ENCODE measurements at places on chromosomes 7 and 10.
A peak's percentile ranks its signal among the peaks of the same experiment; 100 is the strongest.

GRCh38 chr10:120782336-120782735 lies 68.8 kb upstream of the WDR11 start:
- DNase-seq = no peak

- DNase-seq = no peak
Observed at GRCh38 chr7:21869785-21870402, 75.8 kb downstream of the CDCA7L start.

DNA sequence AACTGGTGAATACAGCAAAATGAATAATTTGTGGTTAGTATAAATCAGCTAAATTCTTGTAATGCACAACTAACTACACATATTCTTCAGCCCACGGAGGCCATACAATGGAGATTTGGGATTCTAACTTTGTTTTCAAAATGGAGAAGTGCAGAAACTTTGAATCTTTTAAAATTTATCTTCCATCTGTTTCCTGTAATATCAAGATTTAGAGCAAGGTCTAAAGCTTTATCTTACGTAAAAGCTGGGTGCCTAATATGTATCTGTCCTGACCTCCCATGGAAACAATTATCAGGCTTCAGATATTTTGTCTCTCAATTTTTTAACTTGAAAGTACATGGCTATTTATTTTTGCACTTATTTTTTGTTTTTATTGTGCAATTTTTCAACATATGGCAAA lies 5.0 kb upstream of the AHR start:
- no peak for DNase-seq

DNA sequence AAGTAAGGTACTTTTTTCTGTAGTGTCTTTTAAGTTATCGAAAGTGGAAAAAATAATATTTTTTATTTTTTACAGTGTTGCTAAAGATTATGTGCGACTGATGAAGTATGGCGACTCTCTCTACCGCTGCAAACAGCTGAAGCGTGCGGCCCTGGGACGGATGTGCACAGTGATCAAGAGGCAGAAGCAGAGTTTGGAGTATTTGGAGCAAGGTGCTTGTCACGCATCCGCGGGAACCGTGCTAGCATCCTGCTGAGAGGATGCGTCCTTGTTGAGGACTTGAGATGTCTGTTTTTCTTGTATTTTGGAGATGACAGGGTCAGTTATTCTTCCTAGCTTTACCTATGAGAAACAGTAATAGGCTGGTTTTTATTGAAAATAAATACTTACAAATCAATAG lies 7.8 kb downstream of the GTPBP4 start:
- DNase-seq = peak; percentile 53

- no peak for DNase-seq
Observed at GRCh38 chr10:112424651-112425050, 22.1 kb downstream of the ZDHHC6 start.

DNA sequence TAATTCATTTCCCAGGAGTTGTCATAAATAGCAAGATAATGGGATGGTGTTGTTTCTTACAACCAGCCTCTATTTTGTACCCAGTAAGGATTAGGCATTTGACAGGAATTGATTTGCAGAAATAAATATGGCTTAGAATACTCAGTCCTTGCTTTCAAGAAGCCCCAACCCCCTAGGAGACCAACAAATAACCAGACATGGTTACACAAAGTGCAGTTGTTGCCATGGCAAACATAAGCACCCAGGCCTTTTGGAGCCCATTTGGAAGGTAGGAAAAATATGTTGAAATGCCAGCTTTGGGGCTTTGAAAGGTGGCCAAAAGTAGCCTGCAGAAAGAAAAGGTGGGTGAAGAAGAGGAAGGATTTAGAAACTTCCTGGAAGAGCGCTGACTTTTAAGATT lies 397.5 kb downstream of the CDC14C start:
- no peak for DNase-seq

- DNase-seq = no peak
Observed at GRCh38 chr7:69654381-69654780, 56.1 kb downstream of the AUTS2 start.

DNA sequence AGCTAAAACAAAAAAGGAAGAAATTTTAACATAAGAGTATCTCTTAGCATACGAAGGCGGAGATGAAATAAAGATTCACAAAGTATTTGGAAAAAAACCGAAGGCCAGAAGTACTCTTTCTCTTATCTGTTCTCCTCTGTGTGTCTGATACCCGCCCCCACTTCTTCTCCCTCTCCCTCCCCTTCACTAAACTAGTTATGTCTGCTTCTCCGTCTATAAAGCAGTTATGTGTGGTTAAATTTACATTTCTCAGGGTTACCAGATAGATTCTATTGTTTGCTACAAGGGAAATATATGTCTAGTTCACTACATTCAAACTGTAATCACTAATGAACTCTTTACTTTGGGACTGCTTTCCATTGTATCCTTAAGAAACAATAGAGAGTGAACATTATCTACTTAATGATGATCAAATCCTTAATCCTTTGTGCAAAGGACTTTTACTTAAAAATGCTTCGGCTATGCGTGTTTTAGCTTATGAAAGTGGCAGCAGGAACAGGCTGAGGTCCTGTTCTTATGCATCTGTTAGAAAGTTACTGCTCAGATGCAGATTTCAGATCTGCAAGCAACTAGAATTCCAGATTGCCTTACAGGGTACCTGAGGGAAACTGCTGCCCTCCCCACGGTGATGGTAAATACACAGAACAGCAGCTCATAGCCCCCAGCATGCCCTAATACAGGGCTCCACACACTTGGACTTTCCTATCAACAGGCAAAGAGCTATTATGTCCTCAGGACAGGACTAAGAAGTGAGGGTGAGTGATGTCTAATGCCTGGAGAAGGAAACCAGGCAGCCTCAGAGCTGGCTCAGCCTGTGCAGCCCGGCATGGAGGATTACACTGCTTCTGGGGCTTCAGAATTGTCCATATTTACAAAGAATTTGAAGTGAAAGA lies 273.3 kb downstream of the FZD1 start:
- DNase-seq = no peak

- DNase-seq = no peak
Observed at GRCh38 chr10:114698271-114699061, 40.4 kb upstream of the ABLIM1 start.

GRCh38 chr10:132647424-132647823 lies 109.8 kb downstream of the INPP5A start:
- peak; percentile 19 for DNase-seq

GRCh38 chr7:90825779-90826178 lies 229.7 kb downstream of the CDK14 start:
- DNase-seq = no peak

- no peak for DNase-seq
Observed at GRCh38 chr7:46681865-46682503, 760.9 kb upstream of the IGFBP3 start.

DNA sequence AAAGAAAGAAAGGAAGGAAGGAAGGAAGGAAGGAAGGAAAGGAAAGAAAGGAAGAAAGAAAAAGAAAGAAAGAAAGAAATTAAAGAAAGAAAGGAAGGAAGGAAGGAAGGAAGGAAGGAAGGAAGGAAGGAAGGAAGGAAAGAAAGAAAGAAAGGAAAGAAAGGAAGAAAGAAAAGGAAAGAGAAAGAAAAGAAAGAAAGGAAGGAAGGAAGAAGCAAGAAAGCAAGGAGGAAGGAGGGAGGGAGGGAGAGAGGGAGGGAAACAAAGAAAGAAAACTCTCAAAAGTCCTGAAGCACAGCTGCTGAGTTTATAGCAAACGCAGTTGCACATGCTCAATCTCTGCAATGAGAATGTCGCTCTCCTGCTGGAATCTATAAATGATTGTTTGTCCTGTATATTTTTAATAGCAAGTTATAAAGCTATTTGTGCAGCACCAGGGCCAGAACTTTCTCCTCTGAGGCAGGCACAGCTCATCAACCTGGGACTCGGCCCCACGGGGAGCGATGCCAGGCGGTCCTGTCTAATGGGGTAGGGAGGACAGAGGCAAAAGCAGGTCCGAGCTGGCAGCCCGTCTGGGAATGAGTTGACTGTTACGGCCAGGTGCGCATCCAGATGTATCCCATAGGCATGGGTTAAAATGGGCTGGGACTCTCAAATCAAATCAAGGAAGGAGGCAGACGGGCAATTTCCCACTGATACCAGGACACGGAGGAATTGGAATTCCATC lies 118.0 kb upstream of the PFKP start:
- no peak for DNase-seq

GRCh38 chr10:128042131-128042610 lies 84.1 kb downstream of the MKI67 start:
- DNase-seq = no peak

DNA sequence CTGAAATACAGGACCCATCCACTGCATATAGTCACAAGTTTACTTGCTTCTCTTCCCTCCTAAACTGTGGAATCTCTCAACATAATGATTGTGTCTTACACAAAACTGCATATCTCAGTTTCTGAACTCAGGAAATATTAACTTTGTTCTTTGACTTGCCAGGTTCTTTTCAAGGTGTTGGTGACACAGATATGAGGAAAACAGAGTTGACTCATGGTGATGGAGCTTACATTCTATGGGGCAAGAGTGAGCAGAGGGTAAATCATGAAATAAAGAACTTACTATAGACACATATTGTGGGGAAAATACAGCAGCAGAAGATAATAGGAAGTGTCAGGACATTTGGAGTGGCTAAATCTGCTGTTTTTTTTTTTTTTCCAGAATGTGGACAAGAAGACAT lies 72.5 kb upstream of the IGFBP3 start:
- no peak for DNase-seq

DNA sequence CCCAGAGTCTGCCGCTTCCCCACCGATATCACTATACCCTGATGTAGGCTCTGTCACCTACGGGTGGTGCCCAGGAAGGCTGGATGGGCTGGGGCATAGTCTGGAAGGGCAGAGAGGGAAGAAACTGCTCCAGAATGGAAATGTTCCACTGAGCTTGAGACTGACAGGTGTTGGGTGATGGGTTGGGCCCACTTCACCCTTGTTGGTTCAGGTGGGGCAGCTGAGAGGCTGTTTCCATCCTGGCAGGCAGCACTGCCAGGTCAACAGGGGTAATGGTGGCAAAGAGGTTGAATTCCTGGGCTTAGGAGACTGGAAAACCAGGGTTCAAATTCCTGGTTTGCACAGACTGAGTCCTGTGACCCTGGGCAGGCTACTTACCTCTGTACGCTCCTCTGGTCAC lies 28.5 kb upstream of the FRAT2 start:
- no peak for DNase-seq

GRCh38 chr7:497946-498655 lies 21.5 kb downstream of the PDGFA start:
- no peak for DNase-seq

GRCh38 chr7:140610204-140611165 lies 30.1 kb downstream of the DENND2A start:
- DNase-seq = no peak

DNA sequence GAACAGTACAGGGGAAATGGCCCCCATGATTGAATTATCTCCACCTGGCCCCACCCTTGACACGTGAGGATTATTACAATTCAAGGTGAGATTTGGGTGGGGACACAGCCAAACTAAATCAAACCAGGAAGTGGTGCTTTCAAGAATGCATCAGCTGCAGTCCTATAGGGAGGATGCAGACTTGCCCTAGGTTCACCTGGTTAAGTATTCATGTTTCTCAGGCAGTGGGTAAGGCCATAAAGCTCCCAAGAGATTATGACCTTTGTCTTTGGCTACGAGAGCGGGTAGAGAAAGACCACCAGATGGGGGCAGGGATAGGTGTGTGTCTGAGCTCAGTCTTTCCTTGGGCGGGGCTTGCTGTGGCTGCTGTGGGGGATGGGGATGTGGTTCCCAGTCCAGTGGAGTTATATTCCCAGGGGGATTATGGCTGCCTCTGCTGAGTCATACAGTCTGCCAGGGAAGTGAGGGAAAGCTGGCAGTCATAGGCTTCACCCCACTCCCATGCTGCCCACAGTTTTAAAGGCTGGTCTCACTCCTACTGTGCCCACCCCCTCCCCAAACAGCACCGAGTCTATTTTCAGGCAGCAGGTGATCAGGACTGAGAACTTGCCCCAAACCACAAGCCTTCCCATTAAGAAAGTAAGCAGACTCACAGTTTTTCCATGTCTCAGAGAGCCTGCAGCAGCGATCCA lies 8.4 kb upstream of the R3HCC1L start:
- DNase-seq = no peak

- DNase-seq = no peak
Observed at GRCh38 chr7:117645481-117646165, 165.8 kb downstream of the CFTR start.

DNA sequence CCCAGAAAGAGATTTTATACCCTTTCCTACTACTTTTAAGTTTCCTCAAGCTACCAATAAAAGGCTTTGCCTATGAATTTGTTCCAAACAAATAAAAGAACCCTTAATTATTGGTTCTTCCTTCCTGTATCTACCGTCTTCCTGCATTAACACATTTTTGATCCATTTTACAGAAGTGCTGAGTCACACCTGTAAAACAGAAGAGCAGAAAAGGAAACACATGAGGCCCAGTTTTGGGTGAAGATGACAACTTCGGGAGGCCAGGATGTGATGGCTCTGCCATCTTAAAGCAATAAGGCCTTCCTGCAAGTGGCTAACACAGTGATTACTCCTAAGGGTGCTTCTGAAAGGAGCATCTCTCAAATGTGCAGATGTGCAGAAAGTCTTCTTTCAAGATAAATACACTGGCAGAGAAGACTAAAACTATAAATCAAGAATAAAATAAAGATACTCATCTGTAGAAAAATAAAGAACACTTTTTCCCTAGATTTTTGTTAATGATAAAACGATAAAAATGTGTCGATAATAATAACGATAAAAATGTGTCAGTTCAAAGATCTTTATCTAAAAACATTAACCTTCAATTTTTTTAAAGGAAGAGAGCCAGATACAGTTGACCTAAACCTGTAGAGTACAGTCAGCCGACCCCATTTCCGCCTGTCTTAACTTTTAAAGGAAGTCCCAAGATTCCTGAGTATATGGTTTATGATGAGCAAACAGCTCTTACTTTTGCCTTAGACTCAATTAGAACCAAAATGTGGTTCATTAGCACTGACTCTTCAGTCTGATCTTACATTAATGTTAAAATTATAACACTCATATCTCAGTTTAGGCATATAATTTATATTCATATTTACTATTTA lies 108.6 kb downstream of the UBE2H start:
- DNase-seq = no peak

GRCh38 chr10:17792991-17793390 lies 16.2 kb upstream of the MRC1 start:
- no peak for DNase-seq

DNA sequence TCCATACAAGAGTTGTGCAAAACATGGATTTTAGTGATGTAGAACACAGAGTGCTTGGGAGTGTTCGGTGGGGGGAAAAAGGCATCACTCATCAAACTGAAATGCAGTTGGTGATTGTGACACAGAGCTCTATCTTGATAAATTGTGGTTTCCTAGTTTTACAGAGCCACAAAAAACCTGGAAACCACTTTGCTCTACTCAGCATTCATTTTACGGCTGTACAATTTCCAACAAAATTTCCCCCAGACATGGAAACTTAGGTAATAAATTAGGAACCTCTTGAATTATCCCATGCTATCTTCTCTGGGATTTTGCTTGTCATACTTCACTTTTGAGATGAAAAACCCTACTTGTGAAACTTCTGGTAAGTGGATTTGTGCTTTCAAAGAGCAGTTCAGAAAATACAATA lies 614.9 kb upstream of the FZD8 start:
- no peak for DNase-seq

DNA sequence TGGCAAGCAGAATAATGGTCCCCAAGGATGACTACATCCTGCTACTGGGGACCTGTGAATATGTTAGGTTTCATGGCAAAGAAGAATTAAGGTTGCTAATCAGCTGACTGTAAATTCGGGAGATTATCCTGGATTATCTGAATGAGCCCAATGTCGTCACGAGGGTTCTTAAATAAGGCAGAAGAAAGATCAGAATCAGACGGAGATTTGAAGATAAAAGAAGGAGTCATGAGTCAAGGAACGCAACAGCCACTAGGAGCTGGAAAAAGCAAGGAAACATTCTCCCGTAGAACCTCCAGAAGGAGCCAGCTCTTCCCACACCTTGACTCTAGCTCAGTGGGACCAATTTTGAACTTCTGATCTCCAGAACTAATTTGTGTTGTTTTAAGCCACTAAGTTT lies 82.9 kb upstream of the APBB1IP start:
- DNase-seq = no peak

Measured in activated effector memory CD4-positive, alpha-beta T cell treated with anti-CD3 and anti-CD28 coated beads, Interleukin-2, amount 50 U/mL, for 16 hours (primary cell).